ENCODE measurements at places on chromosomes 2 and 18.

GRCh38 chr2:196274387-196274809, 103.0 kb upstream of the STK17B start:
- no peak for DNase-seq

DNA sequence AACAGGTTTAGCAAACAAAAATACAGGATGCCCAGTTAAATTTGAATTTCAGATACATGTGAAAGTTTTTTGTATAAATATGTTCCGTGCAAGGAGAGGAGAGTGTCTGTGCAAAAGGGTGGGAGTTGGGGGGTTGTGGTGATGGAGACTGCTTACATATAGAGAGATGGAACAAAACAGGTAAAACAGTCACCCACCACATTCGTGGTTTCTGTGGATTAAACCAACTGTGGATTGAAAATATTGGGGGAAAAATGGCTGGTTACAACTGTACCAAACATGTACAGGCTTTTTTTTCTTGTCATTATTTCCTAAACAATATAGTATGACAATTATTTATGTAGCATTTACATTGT, 245.7 kb downstream of the TNS1 start:
- no peak for DNase-seq

GRCh38 chr2:151422917-151423439, 13.3 kb downstream of the RIF1 start:
- DNase-seq, result no peak

- no peak for DNase-seq
Observed at GRCh38 chr2:121044412-121044811, 240.6 kb downstream of the TFCP2L1 start.

DNA sequence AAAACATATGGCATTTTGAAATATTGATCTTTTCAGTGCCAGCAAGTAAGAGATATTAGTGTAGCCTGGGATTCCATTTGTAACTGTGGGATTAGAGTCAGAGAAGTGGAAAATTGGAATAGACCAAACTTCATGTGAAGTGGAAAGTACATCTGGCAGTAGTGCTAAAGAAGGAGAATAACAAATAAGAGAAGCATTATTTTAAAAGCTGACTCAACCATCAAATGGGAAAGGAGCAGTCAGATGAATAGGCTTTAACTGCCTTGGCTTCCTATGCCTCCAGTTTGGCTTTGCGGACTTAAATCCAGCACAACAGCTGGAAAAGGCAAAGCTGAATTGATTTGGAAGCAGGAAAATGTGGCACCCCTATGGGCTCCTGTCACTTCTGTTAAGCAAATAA, 623.1 kb downstream of the TSN start:
- DNase-seq, result no peak

GRCh38 chr2:9761577-9761976, 81.7 kb upstream of the TAF1B start:
- DNase-seq, result no peak

GRCh38 chr2:175687465-175687864, 314.6 kb downstream of the LNPK start:
- no peak for DNase-seq

DNA sequence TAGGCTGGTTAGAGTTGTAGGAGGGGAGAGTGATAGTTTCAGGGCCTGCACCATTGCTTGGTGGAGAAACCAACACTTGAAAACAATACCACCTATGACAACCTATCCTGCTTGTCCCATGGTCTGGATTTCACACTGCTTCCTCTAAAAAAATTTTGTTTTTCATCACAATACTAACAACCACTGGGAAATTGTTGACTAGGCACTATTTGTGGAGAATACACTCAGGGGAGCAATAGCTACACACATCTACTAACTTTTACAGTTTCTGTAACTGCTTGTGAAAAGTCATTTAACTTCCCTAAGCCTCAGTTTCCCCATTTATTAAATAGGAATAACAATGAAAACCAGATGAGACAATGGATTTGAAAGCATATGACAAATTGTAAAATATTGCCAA, 4.1 kb upstream of the CRYGB start:
- no peak for DNase-seq

- no peak for DNase-seq
Observed at GRCh38 chr2:65214361-65214760, 13.3 kb upstream of the ACTR2 start.

GRCh38 chr18:33841221-33841967, 263.4 kb downstream of the ASXL3 start:
- no peak for DNase-seq

GRCh38 chr2:178296394-178297090, 102.2 kb downstream of the OSBPL6 start:
- DNase-seq, result no peak

DNA sequence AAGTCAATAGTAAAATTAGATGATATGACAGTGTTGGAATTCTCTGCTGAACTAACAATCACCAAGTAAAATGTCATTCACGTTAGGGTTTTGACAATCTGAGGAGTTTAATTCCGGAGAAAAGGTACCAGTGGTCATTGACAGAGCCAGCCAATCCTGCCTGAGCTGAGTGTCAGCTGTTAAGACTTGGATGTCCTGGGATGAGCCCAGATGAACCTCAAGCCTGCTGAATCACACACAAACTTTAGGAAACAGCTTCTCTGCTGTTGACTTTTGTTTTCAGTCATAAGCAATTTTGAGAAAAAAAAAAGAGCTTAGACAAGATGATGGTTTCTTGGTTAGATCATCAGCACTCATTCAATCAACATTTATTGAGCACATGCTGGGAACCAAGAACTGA, 600.0 kb upstream of the SLC39A10 start:
- no peak for DNase-seq

GRCh38 chr2:105102001-105102400, 64.1 kb downstream of the MRPS9 start:
- no peak for DNase-seq

DNA sequence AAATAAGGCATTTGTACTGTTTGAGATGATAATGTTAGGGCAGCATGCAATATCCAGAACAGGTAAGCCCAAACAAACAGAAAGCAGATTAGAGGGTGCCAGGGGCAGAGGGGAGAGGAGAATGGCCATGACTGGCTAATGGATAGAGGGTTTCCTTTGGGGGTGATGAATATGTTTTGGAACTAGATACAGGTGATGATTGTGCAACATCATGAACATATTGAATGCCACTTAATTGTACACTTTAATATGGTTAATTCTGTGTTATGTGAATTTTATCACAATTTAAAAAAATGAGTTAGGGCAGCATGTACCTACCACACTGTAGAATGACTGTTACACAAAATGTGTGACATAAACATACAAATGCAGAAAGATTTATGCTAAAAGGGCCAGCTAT, 255.5 kb upstream of the FN1 start:
- no peak for DNase-seq

GRCh38 chr2:114218383-114218782, 224.1 kb upstream of the DPP10 start:
- DNase-seq, result no peak

DNA sequence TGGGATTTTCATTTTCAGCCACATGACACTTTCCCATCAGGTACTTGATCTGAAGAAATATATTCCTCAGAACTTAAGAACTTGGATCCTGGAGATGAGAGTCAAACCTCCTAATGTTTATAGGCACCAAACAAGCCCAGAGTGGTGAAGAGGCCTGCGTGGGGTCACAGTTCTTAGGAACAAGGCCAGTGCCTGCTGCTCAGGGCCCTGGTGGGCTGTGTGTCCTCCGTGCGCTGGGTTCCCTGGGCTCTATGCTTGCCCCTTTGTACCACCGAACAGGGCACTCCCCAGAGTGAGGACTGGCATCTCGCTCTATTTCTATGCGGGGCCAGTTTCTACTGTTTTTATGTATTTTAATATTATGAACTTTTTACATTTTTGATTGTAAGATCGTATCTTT, 76.0 kb upstream of the RBM44 start:
- DNase-seq, result no peak

- no peak for DNase-seq
Observed at GRCh38 chr2:22912398-22912797, 472.6 kb upstream of the KLHL29 start.

- no peak for DNase-seq
Observed at GRCh38 chr2:147398996-147399395, 445.8 kb upstream of the ACVR2A start.

DNA sequence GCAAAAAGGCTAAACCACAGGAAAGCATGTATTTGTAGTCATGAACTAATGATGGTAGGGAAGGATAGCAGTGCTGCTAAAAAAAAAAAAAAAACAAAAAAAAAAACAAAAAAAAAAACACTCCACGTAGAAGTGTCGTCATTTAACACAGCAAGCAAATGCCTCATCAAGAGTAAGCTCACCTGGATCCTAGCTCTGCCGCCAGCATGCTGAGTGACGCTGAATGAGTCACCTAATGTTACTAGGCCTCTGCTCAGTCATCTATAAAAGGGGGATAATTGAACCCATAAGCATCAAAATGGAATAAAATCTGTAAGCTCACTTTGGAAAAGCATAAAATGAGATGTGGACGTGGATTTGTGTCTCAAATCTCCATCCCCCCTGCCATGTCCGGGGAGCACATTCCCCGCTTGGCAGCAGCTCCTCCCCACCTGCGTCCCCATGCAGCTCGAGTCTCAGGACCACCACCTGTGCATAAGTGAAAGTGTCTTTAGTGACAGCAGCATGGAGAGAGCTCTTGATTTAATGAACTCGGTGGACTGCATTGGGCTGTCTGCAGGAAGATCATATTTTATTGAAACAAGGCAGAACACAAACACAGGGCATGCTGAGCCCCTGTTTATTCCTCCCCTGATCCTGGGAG, 427.5 kb downstream of the LRATD1 start:
- no peak for DNase-seq

GRCh38 chr2:7992612-7993602, 688.9 kb upstream of the ID2 start:
- no peak for DNase-seq

DNA sequence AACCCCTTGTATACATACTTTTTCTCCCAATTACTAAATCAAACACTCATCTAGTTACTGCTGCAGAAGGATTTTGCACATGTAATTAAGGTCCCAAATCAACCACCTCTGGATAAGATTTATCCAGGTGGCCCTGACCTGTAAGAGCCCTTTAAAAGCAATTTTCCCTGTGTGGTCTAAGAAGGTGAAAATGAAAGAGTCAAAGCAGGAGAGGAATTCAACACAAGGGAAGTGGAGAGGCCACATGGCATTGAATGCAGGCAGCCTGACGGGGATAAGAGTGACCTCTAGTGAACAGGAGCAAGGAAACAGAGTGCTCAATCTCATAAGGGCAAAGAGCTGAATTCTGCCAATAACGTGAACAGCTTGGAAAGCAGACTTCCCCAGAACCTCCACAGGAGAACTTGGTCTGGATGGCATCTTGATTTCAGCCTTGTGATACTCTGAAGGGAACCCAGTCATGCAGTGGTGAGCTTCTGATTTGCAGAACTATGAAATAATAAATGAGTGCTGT, 27.2 kb downstream of the PPP3R1 start:
- DNase-seq, result no peak

DNA sequence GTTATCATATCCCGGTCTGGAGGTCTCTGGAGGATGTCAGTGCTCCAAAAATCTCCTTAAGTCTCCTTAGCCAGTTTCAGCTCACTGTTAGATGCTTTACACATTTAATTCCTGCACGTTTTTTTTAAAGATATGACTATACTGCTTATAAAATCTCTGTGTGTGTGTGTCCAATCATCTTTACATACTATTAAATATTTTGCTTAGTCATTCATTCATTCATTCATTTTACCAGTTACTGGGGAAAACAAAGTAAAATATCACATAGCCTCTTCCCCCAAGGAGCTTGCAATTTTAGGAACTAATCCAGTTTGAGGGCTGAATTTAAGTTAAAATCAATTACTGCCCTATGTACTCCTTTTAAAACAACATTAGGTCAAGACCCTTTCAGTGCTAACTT, 293.2 kb upstream of the LYPD1 start:
- no peak for DNase-seq

GRCh38 chr2:3959372-3959771, 256.0 kb downstream of the DCDC2C start:
- DNase-seq, result no peak

DNA sequence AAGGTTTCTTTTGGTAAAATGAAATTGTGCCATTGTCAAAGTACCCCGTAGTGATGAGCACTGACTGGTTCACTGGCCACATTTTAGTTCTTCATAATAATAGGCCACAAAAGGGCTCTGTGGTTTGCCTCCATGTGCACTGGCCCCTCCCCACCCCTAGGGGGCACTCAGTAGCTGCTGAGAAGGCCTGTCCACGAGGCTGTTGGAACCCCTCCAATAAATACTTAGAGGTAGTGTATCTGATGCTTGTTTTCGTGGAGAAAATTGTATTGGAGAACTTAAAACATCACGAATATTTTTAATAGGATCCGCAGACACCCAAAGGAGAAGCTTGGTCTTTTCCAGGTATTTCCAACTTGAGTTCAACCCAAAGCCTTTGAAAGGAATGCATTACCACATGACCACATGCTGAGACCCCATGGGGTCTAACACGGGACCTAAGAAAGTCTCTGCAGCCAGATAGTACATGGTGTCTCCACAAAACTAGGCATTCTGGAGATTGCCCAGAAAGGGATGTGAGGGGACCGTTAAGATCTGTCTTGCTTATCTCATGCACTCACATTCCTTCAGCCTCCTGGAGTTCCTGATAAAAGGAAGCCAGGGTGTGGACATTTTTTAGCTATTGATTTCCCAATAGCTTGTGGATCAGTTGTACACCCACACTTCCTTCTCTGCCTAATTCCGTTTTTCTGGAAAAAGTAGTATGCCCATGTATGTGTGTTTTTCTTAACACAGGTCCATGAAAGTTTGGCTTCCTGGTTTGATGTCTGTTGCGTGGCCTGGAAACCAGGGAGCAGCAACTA, 28.5 kb upstream of the NOSTRIN start:
- DNase-seq, result no peak

GRCh38 chr18:21682371-21683051, 22.1 kb downstream of the ABHD3 start:
- DNase-seq, result peak; percentile 28

- DNase-seq, result no peak
Observed at GRCh38 chr2:217740756-217741155, 262.0 kb downstream of the TNS1 start.

- DNase-seq, result no peak
Observed at GRCh38 chr2:164784376-164784775, 57.2 kb downstream of the COBLL1 start.

DNA sequence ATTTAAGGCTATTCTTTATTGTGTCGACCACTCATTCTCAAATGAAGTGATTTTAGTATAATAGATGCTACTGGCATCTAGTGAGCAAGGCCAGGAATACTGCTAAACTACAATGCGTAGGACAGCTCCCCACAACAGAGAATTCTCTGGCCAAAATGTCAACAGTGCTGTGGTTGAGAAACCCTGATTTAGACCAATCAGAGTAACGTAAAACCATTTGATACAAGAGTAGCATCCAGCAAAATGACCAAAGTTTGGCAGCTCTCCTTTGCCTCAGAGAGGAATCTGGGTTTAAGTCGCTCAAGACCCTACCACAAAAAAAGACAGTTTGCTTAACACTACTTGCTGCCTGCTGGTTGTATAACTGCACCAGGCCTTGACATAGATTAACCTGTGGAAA, 37.0 kb upstream of the TTN start:
- DNase-seq, result no peak

- no peak for DNase-seq
Observed at GRCh38 chr2:209501579-209501978, 77.7 kb downstream of the MAP2 start.
